ENCODE measurements at places on chromosomes 1 and 21.
A peak's percentile ranks its signal among the peaks of the same experiment; 100 is the strongest.

- DNase-seq: no peak
These were observed 170.8 kb downstream of the ADSS2 start for GRCh38 chr1:244280859-244281258.

DNA sequence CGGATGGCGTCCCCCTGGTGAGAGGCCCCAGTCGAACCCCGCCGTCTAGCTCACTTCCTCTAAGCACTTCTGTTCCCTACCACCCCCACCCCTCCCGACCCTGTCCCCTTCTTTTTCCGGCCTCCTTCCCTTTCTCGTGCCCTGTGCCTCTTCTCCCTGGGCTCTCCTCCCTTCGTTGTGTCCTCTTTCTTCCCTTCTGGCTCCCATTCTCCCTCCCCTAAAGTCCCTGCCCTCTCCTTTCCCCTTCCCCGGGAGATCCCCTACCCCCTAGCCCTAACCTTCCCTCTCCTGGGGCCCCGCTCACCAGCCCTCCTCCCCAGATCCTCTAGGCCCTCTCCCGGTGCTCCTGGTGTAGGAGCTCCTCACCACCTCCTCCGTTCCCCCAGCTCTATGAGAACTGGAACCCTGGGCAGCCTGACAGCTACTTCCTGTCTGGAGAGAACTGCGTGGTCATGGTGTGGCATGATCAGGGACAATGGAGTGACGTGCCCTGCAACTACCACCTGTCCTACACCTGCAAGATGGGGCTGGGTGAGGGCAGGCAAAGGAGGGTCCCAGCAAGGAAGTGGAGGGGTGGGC lies 15.9 kb downstream of the BCAN start:
- DNase-seq: no peak

DNA sequence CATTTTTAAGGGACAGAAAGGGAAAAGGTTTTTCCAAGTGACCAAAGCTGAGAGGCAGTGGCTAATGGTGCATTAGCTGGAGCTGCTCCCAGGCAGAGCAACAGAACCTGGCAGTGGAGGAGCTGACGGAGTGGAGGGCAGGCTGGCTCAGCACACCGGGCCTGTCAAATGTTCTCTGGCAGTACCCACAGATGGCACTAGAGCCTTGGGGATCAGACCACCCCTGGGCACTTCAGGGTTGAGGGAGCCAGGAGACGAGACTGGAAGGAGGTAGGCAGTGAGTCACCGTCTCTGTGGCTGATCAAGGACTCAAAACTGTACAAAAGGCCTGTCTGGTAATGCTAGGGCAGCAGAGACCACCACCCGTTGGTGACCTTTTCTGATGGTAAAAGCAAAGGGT lies 121.7 kb upstream of the KIAA0040 start:
- no peak for DNase-seq

GRCh38 chr21:37751268-37751975 lies 164.8 kb downstream of the KCNJ6 start:
- DNase-seq: no peak

DNA sequence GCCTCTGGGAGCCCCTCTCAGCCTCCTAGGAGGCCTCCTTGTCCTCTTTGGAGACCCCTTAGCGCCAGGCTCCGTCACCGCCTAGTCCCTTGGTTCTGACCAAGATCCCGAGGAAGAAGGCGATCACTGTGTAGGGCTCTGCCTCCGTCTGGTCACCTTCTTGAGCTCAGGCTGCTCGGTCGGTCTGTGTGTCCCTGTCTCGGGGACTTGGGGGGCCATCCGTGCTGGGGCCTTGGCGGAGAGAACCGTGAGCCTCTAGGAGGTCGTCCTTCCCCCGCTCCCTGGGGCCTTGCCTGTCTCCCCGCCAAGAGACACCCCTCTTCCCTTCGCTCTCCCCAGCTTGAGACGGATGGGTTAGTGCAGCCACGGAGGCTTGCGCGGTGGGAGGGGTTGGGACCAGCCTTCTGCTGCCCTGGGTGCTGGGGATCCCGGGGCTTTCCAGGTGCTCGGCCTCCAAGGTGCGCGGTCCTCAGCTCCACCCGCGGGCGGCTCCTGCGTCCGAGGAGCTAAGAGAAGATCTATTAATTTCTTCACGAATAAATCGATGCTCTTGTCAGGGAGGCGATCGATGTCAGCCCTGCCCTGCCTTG lies 701 bp upstream of the INSRR start:
- peak; percentile 33 for DNase-seq

GRCh38 chr1:172813330-172813729 lies 154.4 kb downstream of the FASLG start:
- no peak for DNase-seq

DNA sequence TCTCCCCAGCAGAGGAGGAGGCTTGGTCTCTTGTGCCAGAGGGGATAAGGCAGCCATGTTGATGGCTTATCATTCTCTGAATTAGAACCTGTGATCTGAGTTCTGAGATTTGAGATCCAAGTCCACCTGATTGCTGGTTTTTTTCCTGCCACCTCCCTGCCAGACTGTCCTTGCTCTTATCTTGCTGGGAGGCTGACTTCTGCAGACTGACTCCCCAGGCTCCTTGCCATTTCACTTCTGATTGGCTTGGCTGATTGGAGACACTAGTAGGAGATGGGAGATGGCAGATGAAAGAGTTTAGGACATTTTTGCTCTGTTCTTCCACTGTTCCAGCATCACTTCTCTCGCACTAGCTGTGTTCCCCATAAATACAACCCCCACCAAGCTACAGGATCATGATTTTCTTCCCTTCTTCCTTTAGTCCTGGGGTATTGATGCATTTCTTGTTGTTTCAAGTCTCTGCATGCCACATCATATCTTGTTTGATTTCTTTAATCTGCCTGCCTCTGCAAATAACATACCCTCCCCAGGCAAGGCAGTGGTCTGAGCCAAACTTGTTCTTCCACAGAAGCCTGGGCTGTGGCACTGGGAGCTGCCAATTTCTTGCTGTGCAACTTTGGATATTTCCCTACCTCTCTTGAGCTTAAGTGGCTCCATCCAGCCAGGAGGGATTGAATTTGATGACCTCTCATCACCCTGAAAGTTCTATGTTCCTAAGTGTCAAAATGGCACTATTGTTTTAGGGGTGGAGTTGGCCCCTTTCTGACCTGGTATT lies 963 bp upstream of the CYP4B1 start:
- DNase-seq: no peak

- DNase-seq: no peak
These were observed 206.4 kb downstream of the PLD5 start for GRCh38 chr1:242318140-242318539.

GRCh38 chr1:241610056-241610815 lies 29.9 kb downstream of the CHML start:
- no peak for DNase-seq

DNA sequence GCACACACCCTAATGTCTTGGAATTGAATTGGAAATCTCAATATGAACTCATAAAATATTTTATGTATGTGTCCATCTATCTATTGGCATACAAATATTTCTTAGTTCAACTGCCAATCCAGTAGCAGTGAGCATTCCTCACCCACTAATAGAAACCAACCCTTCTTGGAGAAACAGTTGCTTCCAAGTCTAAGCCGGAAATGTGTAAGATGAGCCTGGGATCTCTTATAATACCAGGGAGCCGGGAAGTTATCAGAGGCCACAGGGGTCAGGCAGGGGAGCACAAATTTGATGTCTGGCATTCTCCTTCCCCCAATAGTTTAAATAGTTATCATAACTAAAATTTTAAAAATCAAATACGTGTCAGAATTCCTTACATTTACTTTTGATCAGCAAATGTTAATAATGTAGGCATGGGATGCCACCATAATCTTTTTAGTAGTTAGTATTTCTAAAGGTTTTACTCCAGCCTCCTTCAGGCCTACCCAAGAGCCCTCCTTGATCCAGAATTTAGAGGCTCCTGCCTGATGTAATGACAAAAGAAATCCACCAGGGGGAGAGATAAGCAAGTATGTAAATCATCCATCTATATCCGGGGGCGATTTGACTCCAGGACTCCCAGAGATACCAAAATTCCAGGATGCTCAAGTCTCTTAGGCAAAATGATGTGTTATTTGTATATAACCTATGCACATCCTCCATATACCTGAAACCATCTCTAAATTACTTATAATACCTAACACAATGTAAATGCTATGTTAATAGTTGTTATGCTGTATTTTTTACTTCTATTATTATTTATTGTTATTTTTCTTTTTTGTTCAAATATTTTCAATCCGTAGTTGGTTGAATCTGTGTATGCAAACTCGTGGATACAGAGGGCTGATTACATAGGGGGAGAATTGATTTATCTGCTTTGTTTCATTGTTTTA lies 218.7 kb upstream of the COA6 start:
- DNase-seq: no peak

GRCh38 chr1:247966532-247967204 lies 1.6 kb downstream of the OR2AK2 start:
- DNase-seq: no peak

GRCh38 chr1:241646201-241646600 lies 5.9 kb upstream of the WDR64 start:
- no peak for DNase-seq

GRCh38 chr1:157580179-157580827 lies 17.6 kb downstream of the FCRL4 start:
- DNase-seq: no peak

- DNase-seq: no peak
These were observed 17.4 kb upstream of the CASZ1 start for GRCh38 chr1:10813799-10814198.

DNA sequence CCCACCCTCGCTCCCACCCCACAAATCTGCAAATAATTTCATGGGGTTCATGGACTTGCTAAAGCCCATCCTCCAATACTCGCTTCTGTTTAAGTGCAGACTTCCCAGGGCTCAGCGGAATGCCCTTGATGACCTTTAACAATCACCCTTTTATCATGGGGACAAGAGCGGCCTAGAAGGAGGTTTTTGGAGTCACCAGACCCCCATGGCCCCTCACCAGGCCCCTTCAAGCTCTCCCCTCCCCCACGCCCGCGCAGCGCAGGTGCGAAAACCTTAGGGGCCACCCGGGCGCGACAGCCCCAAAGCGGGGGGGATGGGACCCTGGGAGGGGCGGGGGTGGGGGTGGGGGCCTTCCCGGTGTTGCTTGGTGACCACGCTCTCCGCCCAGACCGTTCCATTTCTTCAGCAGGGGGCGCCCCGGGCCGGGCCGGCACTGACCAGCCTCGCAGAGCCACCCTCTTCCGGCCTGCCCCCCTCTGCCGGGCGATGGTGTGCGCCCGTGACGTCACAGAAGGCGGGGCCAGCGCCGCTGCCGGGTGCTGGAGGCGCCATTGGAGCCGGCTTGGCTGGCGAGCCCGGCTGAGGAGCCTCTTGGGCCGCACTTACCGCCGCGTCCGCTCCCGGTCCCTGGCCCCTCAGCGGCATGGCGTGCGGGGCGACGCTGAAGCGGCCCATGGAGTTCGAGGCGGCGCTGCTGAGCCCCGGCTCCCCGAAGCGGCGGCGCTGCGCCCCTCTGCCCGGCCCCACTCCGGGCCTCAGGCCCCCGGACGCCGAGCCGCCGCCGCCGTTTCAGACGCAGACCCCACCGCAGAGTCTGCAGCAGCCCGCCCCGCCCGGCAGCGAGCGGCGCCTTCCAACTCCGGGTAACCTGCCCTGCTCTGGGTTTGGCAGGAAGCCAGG lies at the start of gene AKIRIN1:
Gene AKIRIN1, plus strand, starts transcription at position 539 of the 900 bp plus-strand sequence. Its CDS starts 105 bp downstream, at position 644.
- DNase-seq: peak; percentile 97

- DNase-seq: no peak
These were observed 42.5 kb upstream of the SLC19A1 start for GRCh38 chr21:45584786-45585185.

DNA sequence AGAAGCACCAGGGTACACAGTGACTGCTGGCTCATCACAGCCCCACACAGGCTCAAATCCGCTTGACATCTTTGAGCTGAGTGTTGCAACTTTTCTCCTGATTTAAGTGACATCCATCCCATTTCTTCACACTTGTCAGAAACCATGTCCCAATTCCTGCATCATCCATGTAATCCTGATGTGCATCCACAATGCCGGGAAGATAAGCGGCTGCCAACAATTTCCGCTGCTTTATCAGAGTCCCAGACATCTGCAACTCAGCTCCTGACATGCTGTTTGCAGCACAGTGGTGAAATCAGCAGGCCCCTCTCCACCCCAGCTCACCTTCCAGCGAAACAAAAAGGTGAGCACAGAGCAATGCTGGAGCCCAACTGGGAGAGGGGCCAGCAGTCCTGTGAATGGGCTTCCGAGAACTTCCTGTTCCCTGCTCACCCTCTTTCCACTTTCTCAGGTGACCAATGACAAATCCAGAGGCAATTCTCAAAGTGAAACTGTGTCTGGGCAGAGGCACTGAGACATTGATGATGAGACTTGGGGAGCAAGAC lies 581.0 kb downstream of the AJAP1 start:
- no peak for DNase-seq

DNA sequence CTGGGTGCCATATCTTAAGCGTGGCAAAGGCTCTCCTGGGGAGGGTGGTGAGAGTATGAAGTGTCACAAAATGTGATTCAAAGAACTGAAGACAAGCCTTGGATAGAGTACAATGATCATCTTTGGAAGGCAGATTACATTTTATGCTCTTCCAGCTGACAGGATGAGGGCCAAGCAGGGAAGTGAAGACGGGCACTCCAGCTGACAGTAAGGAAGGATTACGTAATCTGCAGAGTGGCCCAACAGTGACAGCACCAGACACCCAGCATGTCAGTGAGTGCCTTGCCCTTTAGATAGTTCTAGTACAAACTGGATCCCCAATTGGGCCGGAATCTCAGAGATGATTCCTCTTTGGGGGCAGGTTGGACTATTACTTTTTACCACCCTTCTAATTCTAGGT lies 52.7 kb downstream of the UBE2T start:
- DNase-seq: no peak

DNA sequence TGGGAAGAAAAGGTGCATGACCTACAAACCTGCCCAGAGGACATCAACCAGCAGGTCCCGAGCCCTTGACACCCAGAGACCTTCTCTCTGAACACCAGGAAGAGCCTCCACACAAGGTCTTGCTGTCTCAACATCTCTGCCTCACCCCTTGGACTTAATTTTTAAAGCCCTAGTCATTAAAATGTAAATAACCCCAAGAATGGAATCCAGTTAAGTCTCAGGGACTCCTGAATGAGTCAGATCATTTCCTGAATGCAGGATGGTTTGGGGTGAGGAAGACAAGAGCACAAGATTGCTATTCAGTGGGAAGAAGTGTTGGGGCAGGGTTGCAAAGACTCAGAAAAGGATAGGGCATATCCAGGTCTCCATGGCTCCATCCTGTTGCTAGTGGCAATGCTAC lies 17.8 kb upstream of the GRIK3 start:
- DNase-seq: no peak

DNA sequence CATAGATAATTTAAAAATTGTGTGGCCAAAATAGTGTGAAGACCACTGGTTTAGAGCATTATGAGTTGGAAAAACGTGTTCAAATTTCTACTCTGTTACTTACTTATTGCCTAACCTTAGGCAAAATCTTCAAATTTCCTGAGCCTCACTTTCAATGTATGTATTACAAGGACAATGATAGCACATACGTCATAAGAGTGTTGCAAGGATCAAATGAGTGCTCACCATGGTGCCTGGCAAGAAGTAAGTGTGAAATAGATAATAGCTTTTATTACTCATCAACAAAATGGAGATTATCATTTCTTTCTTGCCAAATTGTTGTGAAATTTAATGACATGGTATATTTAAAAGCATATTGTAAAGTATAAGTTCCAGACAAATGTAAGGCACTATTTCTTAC lies 57.2 kb downstream of the FH start:
- no peak for DNase-seq

Data from activated CD8-positive, alpha-beta memory T cell treated with anti-CD3 and anti-CD28 coated beads, Interleukin-2, amount 50 U/mL, for 4 hours (primary cell).